ENCODE measurements at places on chromosomes 5 and 9.

DNA sequence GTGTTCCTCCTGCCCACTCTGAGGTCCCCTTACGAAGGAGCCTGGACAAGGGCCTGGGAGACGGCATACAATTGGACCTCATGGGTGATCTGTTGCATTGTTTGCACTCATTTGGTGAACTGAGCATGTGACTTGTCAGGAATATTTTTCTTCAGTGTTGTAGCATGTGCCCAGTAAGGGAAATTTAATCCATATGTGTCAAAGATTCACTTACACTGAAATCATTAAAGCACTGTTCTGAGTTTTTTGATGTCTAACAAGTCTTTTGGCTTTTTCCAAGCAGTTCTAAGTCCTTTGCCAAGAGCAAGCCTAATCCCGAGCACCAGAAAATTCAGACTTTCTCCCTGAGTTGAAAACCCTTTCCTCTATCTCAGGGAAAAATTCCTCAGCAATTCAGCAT, 61.6 kb upstream of the RPS23 start:
- DNase-seq = no peak

DNA sequence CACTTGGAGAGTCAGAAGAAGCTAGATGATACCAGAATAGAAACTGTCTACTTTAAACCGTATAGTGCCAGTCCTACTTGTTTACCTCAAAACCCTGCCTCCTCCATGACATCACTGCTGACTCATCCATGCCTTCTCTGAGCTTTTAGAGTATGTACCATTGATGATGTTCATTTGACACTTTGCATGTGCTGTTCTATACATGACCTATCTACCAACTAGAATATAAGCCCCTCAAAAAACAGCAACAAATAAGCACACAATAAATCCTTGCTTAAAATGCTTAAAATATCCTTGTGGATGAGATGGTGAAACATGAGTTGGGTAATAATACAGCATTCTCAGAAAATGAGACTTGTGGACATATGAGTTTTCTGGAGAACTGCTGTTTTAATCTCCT, 2.6 kb downstream of the CTNNAL1 start:
- DNase-seq = peak; percentile 39

- DNase-seq = no peak
These were observed 95.7 kb downstream of the CEMIP2 start for GRCh38 chr9:71672573-71672972.

DNA sequence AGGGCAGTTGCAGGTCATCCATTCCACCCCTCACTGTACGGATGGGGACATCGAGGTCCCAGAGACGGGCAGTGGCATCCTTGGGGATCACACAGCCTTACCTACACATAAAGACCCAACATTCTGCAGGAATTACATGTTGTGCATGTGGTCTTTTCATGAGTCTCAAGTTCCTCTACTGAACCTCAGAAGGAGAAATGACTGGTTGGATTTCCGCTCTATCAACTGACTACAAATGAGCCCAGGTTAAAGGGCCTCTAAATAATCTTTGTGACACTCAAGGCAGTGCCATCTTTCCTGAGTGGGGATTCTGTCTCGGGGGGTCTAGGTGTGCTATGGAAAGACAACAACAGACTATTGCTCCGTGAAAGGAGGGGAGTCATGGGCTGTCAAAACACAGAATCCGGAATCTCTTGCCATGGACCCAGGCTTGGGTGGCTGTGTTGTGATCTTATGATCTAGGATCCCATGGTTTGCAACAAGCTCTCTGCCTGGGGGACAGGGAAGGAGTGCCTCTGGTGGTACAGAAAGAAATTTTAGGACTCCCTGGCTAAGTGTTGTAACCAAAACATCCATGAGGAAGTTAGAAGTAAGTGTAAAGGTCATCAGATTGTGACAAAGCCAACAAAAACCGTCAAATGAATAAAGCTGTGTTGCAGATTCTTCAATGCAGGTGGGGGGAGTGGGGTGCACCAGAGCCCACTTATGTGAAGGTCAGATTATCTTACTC, 1.9 kb upstream of the SLC31A2 start:
- no peak for DNase-seq

DNA sequence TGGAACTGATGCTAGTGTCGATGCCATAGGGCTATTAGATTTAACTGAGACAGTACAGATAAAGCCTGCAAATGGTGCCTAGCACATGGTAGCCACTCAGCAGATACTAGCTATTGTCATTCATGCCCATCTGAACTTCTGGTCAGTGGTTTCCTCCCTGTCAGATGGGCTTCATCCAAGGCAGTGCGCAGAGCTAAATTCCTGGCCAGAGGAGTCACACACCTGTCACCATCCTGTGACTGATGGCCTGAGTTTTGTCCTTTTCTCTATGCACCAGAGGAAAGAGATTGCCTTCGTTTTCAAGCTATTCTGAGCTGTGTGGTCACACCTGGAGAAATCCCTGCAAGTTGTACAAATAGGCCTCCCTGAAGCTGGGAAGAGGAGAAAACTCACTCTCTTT, 34.7 kb downstream of the MSX2 start:
- no peak for DNase-seq

- peak; percentile 36 for DNase-seq
These were observed 56.3 kb upstream of the GPBP1 start for GRCh38 chr5:57117596-57117995.

DNA sequence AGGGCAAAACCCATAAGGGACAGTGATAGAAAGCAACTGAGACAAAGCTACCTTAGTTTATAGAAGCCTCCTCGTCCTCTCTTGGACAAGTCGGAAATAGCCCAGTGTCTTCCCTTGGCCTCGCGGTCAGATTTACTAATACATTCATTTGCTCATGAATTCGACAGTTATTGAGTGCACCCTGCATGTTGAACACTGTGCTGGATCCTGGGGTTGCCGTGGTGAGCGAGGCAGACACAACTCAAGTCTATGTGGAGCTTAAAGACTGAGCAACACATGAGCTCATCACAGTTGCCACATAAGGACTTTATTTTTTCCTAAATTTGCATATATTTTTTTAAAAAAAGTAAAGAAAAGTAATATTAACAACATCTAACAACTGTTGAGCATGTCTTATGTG, 411.1 kb upstream of the ITGA1 start:
- no peak for DNase-seq

- DNase-seq = no peak
These were observed 6.1 kb upstream of the KIF12 start for GRCh38 chr9:114105236-114105635.

DNA sequence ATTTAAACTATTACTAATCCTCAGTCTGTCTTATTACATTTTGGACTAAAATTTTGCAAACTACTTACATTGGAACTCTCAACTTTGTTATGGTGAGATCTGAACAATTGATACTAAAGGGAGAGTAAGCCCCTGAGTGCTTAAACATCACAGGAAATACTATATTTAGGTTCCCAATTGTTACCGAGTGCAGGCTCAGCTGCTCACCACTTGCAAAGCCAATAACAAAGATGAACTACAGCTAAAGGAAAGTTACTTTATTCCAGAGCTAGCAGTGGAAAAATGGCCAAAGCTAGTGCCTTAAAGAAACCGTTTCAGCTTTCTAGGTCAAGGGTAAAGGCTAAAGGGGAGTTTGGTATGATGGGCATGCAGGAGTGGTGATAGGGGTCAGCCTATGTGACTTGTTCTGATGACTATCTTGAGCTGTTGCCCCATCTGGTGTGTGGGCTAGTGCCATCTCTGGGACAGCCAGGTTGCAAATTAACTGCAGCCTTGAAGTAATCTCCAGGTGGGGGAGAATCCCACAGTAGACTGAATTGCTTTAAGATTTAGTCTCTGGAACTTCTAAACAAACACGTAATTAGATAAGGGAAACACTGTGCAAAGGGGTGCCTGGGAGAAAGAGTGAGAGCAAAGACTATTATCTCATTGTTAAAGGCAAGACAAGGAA, 7.8 kb upstream of the NDUFB6 start:
- DNase-seq = no peak

DNA sequence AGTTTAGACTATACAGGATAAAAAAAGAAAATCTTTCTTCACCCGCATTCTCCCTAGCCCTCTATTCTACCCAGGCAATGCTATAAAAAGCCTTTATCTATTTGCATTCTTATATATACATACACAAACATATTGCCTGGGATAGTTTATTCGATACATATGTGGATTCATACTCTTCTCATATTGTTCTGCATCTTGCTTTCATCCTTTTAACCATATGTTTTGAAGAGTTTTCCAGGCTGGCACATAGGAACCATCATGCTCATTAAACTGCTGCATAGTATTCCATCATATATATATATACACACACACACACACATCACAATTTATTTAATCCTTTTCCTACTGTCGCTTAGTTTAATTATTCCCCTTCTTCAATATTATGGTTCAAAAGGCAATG, 461.2 kb downstream of the NTRK2 start:
- DNase-seq = no peak

GRCh38 chr5:51091816-51092215, 291.4 kb upstream of the ISL1 start:
- DNase-seq = no peak

- DNase-seq = no peak
These were observed 8.2 kb downstream of the ZBTB43 start for GRCh38 chr9:126813072-126813471.

DNA sequence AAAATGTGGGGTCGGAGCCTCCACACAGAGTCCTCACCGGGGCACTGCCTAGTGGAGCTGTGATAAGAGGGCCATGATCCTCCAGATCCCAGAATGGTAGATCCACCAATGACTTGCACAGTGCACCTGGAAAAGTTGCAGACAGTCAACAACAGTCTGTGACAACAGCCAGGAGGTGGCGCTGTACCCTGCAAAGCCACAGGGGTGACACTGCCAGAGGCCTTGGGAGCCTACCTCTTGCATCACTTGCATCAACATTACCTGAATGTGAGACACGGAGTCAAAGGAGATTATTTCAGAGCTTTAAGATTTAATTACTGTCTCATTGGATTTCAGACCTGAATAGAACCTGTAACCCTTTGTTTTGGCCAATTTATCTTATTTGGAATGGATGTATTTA, 614.1 kb upstream of the CDH9 start:
- no peak for DNase-seq

- no peak for DNase-seq
These were observed 98.5 kb downstream of the GPR21 start for GRCh38 chr9:123131993-123132392.

GRCh38 chr5:91499943-91500531, 116.9 kb upstream of the ARRDC3 start:
- DNase-seq = no peak

DNA sequence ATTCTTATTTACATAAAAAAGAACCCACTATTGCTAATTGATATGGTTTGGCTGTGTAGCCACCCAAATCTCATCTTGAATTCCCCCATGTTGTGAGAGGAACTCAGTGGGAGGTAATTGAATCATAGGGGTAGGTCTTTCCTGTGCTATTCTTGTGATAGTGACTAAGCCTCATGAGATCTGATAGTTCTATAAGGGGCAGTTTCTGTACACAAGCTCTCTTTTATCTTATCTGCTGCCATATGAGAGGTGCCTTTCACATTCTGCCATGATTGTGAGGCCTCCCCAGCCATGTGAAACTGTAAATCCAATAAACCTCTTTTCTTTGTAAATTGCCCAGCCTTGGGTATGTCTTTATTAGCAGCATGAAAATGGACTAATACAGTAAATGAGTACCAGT, 58.2 kb upstream of the PRR16 start:
- no peak for DNase-seq

DNA sequence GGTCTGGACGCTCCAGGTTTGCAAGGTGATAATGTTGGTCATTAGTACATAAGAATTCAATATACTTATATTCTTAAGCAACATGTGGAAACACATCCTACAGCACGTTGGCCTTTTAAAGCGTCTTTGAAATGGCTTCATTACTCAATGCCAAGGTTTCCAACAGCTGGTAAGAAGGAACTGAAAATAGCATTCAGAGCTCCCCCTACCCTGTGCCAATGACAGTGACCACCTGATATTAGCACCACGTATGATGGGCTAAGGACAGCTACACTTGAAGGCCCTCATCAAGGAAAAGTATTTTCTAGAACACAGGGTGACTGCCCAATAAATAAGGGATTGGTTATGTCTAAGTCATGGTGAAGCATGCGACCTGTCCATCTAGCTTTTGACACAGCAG, 9.9 kb downstream of the ZNF622 start:
- no peak for DNase-seq

- no peak for DNase-seq
These were observed 280.4 kb upstream of the PTGER4 start for GRCh38 chr5:40399349-40399748.

DNA sequence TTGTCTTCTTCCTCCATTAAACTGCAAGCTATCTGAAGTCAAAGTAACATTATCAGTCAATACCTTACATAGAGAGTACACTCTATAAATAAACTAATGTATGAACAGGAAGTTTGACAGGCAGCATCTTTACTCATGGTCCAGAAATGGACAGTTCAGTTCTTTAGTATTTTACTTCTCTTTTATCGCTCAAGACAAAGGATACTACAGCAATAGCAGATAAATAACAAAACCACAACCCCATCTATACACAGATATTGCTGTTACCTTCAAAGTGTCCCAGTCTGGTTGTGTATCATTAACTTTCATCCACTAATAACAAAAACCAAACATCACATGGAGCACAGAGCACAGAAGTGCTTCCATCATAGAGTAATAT, 46.4 kb downstream of the SEMA5A start:
- DNase-seq = no peak

DNA sequence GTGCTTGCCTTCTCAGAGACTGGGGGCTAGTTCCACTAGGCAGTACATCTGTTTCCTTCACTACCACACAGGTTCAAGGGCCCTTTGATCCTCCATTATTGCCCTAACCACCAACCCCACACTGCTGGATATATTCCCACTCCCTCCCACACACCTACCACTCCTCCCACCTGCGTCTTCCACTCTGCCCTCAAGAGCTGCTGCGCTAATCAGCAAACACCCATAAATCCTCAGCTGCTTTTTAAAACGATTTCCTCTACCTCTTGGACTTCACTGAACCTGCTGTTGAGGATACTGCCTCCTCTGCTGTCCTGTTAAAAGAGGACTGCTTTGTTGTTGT, 120.9 kb downstream of the MAPKAP1 start:
- DNase-seq = no peak

DNA sequence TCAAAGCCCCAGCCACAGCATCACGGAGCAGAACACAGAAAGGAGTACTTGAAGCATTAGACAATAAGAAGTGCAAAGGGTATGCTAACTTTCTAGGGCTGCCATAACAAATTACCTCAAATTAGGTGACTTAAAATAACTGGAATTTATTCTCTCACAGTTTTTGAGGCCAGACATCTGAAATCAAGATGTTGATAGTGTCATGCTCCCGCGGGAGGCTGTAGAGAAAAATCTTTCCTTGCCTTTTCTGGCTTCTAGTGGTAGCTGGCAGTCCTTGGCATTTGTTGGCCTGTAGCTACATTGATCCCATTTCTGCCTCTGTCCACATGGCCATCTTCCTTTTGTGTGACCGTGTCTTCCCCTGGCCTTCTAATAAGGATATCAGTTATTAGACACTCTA, 51.9 kb upstream of the SPDL1 start:
- DNase-seq = no peak

- DNase-seq = no peak
These were observed 115.9 kb upstream of the FCN2 start for GRCh38 chr9:134764473-134765269.

DNA sequence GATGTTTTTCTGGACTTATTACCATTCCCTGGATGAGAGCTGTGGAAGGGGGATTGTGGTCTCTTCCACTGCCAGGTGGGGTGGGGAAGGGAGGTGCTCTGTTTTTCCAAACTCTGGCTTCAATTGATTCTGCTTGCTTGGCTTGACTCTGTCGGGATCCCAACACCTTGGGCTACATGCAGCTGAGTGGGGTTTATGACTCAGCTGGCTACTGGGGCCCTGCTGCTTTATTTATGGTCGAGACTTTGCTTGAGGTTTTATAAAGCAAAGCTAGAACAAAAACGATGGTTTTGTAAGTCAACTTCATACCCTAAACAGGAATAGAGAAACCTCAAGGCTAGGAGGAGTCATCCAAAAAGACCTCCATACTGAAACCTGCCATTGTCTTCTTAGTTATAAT, 76.3 kb downstream of the AOPEP start:
- no peak for DNase-seq
